Stimulated activated CD4-positive, alpha-beta T cell treated with anti-CD3 and anti-CD28 coated beads, Interleukin-15, amount 100 ng/mL, for 1 hour (primary cell): ENCODE measurements at places on chromosomes 13 and 19.

DNA sequence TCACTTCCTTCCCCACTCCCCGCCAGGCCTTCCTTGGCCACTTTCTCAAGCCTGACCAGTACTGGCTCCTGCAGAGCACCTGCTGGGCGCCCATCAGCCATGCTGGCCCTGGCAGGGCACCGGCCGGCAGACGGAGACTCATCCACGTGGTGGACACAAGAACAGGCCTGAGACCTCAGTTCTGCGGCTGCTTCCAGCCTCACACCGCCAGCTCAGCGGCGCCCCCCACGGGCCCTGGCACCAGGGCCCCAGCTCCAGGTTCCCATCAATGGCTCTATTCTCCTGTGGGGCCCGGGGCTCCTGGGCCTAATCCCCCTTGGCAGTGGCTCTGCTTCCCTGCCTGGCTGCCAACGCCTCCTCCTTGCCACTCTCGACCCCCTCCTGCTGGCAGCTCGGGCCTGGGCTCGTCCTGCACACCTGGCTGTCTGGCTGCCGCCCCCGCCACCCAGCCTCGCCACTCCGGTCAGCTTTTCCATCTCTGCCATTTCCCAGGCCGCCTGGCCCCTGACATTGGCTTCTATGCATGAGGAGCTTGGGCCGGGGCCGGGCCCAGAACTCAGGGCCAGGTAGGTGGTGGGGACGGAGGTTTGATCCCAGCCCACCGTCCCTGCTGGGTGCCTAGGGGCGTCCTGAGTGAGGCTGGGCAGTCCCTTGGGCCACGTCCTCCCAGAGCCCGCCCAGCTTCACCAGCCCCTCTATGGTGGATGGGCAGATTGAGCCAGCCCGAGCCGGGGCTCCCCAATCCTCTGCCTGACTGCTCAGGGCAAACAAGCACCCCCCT is 6.2 kb downstream of the NDUFA11 start:
- no peak for DNase-seq

DNA sequence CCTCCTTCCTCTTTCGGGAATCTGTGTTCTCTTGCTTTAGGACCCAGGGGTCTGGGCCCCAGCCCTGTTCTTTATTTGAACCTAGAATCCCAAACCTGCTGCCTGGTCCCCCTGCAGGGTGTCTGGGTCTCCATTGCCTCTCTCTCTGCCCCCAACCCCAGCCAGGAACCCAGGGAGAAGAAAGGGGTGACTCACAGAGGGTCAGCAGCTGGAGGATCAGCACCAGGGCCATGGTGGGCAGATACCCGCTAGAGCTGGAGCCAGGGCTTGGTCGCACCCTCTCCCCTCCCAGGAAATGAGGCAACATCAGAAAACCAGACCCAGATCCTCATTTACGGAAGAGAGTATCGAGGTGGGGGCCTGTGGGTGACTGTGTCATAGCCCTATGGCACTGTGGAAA is at the start of gene OSCAR:
Gene OSCAR, minus strand, starts transcription at position 243 of the 400 bp plus-strand sequence. Its CDS starts 11 bp downstream, at position 232.
- no peak for DNase-seq

DNA sequence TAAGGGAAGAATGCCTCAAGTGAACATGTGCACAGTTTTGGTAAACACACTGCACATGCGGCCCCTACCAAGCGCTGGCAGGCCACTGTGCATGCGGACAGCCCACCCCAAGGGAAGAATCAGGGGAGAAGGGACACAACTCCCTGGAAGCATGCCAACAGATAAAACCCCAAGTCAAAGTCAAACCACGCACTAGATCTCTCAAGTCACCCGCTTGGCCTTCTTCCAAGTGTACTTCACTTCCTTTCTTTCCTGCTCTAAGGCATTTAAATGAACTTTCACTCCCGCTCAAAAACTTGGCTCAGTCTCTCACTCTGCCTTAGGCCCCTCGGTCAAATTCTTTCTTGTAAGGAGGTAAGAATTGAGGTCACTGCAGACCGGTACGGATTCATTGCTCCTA is 4.6 kb upstream of the RFXAP start:
- no peak for DNase-seq

- no peak for DNase-seq
These were observed 4.6 kb upstream of the UQCR11 start for GRCh38 chr19:1609680-1610474.

DNA sequence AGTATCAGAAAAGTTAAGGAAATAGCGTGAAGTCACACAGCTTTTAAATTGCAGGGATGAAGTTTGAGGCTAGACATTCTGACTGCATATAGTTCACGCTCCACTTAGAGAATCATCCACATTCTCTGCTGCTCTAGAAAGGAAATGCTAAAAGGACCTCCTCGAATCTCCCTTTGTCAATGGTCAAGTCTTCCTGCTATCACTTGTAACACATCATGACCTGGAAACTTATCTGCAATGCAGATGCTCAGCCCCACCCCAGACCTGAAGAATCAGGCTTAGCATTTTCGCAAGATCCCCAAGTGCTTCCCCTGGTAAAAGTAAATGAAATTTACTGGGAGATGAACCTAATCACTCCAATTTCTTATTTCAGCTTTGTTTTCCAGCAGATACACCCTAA is 372.1 kb downstream of the LIG4 start:
- DNase-seq: no peak

GRCh38 chr19:47729468-47729798 is 15.9 kb upstream of the NOP53 start:
- no peak for DNase-seq

GRCh38 chr13:31369213-31369612 is 169.4 kb downstream of the B3GLCT start:
- DNase-seq: no peak

GRCh38 chr13:64723724-64724123 is 2506.4 kb downstream of the PCDH9 start:
- DNase-seq: no peak

DNA sequence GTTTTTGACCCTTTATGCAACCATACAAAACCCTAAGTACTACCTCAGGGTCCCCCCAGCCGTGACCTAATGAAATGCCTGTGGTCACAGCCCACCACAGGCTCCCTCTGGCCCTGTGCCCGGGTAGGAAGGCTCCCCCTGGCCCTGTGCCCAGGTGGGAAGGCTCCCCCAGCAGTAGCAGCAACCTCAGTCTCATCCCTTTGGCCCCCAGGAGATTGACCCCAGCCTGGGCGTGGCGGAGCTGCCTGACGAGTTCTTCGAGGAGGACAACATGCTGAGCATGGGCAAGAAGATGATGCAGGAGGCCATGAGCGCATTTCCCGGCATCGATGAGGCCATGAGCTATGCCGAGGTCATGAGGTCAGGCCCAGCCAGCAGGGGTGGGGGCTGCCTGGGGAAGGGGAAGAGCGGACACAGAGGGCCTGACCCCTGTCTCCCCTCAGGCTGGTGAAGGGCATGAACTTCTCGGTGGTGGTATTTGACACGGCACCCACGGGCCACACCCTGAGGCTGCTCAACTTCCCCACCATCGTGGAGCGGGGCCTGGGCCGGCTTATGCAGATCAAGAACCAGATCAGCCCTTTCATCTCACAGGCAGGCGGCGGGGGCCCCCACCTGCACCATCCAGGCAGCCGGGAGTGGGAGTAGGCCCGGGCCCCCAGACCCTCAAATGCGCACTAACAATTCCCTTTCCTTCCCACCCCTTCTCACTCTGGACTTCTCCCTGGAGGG is 6.3 kb upstream of the BEST2 start:
- DNase-seq: no peak

GRCh38 chr19:14078411-14078810 is 5.8 kb downstream of the MISP3 start:
- DNase-seq: no peak

DNA sequence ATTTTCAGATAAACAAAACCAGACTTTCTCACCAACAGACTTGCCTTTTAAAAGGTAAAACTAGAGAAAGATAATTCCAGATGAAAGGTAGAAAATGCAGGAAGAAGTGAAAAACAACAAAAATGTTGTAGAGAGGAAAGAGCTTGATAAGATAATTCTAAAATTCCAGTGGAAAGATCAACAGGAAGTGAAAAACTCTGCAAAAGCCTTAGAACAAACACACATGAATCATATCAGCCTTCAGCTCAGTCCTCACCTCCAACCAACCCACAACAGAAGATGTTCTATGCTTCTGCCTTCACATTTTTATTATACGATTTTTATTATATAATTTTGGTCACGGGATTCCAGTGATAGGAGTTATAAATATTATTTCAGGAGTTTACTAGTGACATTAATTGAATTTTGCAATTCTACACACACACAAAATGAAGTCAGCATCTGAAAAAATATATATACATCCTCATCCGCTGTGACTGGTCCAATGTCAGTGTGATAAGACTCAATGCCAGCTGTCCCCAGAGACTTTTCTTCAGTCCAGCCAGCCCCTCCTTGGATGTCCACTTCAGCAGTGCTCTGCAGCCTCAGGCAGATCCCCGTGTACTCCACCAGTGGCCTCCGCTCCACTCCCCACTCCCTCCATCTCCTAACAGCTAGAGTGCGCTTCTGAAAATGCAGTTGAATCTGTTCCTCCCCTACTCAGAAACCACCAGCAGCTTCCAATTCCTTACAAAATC is 57.9 kb downstream of the GADD45B start:
- DNase-seq: no peak

DNA sequence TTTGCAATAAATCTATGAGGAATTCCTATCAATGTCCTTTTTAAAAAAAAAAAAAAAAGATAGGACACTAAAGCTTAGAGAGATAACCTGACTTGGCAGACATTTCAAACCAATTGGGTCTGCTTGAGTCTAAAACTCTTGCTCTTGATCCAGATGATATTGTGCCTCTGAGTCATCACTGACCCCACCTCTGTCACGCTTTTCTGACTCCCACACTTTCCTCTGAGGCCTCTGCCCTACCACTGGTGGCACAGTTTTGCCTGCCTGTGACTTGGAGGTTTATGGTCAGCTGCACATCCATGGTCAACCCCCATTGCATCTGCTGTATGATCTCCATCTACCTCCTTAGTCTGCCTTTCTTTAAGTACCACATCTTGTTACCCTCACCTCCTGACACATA is 328.7 kb downstream of the SPRY2 start:
- no peak for DNase-seq

DNA sequence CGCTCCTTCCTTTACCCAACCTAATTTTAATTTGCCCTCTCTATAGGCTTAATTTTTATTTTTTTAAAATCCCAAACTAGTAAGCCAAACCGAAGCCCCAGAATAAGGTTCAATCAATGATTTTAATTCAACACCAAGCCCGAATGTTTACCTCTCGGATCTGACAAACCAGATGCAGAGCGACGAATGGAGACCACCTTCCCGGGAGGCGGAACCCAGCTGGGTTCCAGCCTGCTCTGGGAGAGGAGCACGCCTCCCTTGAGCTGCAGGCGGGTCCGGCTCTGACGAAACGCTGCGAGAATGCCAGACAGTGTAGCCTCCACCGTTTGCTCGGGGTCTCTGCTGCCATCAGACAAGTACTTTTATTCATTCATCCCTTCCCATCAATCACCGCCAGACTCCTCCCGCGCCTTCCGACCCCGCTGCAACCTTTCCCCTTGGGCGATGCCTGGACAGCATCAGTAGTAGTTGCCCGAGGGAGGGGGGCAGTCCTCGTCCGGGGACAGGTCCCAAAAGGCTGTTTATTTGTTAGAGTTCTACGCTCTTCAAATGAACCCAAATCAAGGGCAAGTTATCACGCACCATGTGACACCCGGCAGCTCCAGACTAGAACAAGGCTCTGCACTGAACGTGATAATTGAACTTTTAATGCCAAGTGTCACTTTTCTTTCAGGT is 752 bp upstream of the EDNRB start:
- DNase-seq: no peak

DNA sequence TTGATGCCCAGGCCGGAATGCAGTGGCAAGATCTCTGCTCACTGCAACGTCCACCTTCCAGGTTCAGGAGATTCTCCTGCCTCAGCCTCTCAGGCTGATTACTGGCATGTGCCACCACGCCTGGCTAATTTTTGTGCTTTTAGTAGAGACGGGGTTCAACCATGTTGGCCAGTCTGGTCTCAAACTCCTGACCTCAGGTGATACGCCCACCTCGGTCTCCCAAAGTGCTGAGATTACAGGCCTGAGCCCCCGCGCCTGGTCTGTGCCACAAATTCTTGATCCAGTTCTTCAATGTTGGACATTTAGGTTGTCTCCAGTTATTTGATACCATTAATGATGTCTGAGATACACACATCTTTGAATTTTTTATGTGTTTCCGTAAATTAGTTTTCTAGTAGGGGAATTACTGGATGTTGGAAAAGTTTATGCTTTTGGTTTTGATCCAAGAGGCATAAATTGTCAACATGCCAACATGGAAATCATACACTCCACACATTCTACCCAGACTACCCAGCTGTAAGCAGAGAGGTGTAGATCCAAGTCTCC is 525 bp upstream of the COG3 start:
- no peak for DNase-seq

GRCh38 chr19:19775891-19776205 is 42.9 kb upstream of the ZNF14 start:
- no peak for DNase-seq

DNA sequence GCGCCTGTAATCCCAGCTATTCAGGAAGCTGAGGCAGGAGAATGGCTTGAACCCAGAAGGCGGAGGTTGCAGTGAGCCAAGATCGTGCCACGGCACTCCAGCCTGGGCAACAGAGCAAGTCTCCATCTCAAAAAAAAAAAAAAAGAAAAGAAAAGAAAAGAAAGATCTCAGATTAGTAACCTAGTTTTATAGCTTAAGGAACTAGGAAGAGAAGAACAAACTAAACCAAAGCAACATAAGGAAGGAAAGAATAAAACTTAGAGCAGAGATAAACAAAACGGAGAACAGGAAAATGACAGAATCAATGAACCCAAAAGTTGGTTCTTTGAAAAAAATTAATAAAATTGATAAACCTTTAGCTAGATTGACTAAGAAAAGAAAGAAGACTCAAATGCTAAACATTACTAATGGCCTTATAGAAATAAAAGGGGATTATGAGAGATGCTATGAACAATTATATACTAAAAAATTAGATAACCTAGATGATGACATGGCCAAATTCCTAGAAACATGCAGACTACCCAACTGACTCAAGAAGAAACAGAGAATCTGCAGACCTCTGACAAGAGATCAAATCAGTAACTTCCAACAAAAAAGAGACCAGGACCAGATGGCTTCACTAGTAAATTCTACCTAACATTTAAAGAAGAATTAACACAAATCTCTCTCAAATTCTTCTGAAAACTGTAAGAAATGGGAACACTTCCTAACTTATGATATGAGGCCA is 68.2 kb downstream of the CDADC1 start:
- no peak for DNase-seq

DNA sequence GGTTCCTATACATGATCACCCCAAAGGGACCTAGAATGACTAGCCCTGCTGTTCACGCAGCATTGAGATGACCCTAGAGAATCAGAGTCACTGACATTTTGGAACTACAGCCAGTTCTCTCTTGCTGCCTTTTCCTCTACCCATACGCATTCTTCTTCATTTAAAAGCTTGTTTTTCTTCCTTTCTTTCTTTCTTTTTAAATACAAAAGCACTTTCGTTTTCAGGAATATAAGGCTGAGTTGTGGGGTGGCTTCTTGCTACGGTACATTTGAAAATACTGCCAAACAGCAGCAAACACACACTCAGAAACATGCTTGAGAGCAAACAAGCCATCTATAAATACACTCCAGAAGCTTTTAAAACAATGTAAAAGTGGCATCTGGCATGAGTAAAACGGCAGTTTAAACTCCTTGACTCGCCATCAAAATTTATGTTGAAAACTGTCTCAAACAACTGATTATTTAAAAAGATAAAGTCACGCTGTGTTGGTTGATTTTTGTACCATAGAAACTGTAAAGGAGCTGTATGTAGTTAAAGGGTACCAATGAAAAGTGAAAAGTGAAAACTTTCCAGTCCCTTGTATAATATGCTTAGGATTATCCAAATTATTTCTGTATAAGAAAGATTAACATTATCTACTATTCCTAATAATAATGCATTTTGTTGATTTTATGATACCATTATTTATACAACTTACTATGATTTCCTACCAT is 95.6 kb downstream of the PCDH9 start:
- DNase-seq: no peak

GRCh38 chr13:74662905-74663304 is 528.7 kb upstream of the KLF12 start:
- DNase-seq: no peak
